ENCODE measurements at places on chromosomes 16 and 17.

DNA sequence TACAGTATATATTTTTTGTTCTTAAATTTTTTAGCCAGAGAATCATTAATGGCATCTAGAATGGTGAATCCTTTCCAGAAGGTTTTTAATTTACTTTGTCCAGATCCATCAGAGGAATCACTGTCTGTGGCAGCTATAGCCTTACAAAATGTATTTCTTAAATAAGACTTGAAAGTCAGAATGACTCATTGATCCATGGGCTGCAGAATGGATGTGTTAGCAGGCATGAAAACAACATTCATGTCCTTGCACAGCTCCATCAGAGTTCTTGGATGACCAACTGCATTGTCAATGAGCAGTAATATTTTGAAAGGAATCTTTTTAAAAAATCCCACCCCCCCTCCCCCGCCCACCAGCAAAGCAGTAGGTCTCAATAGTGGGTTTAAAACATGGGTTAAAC, 51.4 kb downstream of the CACNG1 start:
- no peak for DNase-seq

DNA sequence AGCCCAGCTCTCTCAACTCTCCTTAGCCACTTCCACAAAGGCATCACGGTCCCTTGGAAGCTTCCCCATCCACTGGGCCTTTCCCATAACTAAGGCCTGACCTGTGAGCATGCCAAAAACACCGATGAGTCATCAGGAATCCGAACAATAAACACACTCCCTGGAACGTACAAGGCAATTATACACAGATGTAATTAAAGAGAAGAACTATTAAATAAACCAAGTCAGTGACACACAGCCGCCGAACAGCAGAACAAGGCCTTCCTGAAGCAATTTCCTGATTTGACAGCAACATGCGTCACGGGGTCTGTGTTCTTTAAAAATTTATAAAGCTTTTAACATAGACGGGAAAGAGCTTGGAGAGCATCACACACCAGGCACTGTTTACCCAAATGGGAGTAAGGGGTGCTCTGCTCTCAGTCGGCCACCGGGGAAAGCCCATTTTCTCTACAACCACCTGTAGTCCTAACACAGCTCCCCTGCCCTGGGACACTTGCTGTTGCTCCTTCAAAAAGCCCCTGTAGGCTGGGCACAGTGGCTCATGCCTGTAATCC, 29.4 kb downstream of the COG7 start:
- peak; percentile 12 for DNase-seq

- no peak for DNase-seq
These were observed 20.1 kb upstream of the SLC46A1 start for GRCh38 chr17:28426081-28426519.

- DNase-seq, result no peak
These were observed 29.2 kb upstream of the HS3ST2 start for GRCh38 chr16:22784690-22785214.

GRCh38 chr17:42779936-42780850, at the start of gene WNK4:
TSS of gene WNK4 (plus strand) at chr17:42780610. CDS start at chr17:42780699, 89 bp downstream.
- DNase-seq, result peak; percentile 77

GRCh38 chr17:74215342-74215727, 2.0 kb downstream of the TTYH2 start:
- DNase-seq, result no peak

- DNase-seq, result peak; percentile 30
These were observed 138.9 kb upstream of the CES5A start for GRCh38 chr16:56013962-56014552.

DNA sequence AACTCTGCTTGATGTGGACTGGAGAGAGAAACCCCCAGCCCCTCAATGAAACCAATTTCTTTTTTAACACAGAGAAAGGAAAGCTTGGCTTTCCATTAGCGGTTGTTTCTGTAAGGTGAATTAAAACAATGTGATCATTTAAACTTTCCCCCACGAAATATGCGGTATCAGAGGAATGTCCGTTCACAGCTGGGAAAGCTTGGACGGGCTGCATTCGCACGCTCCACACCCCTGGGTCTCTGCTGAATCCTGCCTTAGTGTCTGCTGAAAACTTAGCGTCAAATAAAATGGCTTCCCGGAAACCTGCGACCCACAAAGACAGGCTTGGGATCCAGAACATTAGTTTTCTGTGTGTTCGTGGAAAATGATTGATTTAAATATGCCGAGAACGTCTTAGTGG, 71.7 kb downstream of the C16orf95 start:
- DNase-seq, result no peak

- DNase-seq, result no peak
These were observed 16.9 kb upstream of the GNAO1 start for GRCh38 chr16:56174411-56174810.

GRCh38 chr17:39094607-39095308, 56.7 kb downstream of the PLXDC1 start:
- no peak for DNase-seq

Data from right kidney (tissue), 9 donors.